ENCODE measurements at places on chromosomes 1 and 21.

DNA sequence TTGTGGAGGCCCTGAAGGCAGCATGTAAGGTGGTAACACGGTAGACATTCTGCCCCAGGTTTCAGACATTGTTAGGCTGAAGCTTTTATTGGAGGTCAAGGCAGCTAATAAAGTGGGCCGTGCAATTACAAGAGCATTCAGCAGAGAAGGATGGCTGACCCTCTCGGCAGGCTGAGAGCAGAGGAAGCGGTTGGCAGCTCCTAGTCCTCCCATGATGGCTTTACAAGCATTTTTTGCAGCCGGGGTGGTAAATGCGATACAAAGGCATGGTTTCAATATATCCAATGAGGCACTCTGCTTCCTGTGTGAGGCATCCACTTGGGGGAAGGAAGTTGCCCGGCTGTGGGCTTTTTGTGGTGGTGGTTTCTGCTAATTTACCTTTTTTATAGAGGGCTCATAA lies 14.6 kb downstream of the KIF26B start:
- no peak for DNase-seq

DNA sequence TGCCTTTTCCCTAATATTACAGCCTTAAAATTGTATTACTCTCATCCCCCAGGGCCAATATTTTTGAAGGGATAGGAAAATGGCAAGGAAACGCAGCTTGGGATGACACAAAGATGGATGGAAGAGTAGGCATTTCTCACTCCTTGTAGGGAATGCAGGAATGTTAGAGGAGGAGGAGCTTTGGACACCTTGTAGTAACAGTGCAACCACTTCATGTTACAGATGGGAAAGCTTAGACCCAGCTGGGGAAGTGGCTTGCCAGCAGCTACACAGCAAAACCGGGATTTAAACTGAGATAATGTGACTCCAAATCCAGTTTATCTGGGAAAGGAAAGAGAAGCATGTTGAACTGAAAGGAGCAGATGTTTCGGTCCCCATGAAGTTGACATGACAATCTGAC lies 473.7 kb upstream of the DAB1 start:
- no peak for DNase-seq

GRCh38 chr1:10528066-10529014 lies 53.6 kb downstream of the PEX14 start:
- DNase-seq = no peak

GRCh38 chr1:88528792-88529191 lies 155.3 kb upstream of the PKN2 start:
- no peak for DNase-seq

- DNase-seq = no peak
Measured at GRCh38 chr1:14777516-14778506, 179.3 kb downstream of the KAZN start.

DNA sequence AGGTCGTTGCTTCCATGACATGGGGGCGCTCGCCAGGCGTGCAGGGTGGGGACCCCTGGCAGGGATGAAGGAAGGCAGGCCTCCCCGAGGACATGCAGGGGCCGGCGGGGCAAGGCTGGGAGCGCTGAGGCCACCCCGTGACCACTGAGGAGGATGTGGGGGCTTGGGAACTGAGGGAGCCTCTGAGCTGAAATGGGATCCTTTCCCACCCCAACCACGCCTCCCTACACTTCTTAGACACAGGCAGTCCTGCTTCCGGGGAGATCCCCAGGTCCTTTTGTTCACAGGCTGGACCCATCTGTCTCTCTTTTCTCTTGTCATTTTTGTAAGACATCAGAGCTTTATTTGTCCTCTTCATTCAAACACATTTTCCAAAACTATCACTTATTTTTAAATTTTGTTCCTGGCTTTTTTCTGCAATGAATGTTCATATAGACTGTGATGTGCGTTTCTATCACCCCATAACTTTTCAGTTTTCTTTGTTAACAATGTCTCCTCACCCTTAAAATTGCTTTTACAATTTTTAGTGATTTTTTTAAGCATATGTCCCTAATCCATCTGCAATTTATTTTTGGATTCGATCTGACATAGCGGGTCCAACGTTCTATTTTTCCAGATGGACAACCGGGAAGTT lies 156.7 kb upstream of the BACE2 start:
- no peak for DNase-seq
